ENCODE measurements at places on chromosomes 16 and 17. TPM values are rescaled to one million over a fixed set of nuclear protein-coding genes. Genes with fewer than 3 reads are reported as not detected.

Gene PRSS27
- 0.21 TPM for total RNA-seq

Gene GPR139
- not detected for total RNA-seq

Gene KRT35
- total RNA-seq, result not detected

Gene PABPN1L
- total RNA-seq, result not detected

Gene LASP1
- 168 TPM for total RNA-seq

Gene SLC46A1
- total RNA-seq, result 6.8 TPM

Gene HIGD1B
- total RNA-seq, result not detected

Gene DNASE1
- 5.6 TPM for total RNA-seq

Gene SULT1A1
- total RNA-seq, result 1.6 TPM

Gene CORO6
- 23.0 TPM for total RNA-seq

Gene FOXC2
- not detected for total RNA-seq

Gene SAMD14
- total RNA-seq, result 0.99 TPM

Gene NGFR
- total RNA-seq, result 2.7 TPM

Gene ENPP7
- not detected for total RNA-seq

Gene KRTAP9-4
- total RNA-seq, result not detected

Gene USP31
- total RNA-seq, result 24.2 TPM

Gene TMEM114
- total RNA-seq, result not detected

Gene KRT33A
- total RNA-seq, result not detected

Gene CCL15
- not detected for total RNA-seq

Gene PIMREG
- 28.7 TPM for total RNA-seq

Gene MT1F
- 5.2 TPM for total RNA-seq

Gene FTSJ3
- 49.9 TPM for total RNA-seq

Gene CACNG4
- total RNA-seq, result 0.18 TPM

Gene ZFP90
- 21.7 TPM for total RNA-seq

Gene PRSS8
- 54.2 TPM for total RNA-seq

Gene KCNAB3
- 1.0 TPM for total RNA-seq

Gene ABI3
- not detected for total RNA-seq

Data from foreskin keratinocyte (primary cell).